ENCODE measurements at places on chromosomes 7 and 10. TPM values are rescaled to one million over a fixed set of nuclear protein-coding genes. Genes with fewer than 3 reads are reported as not detected.

IQUB gene
- total RNA-seq = 1.1 TPM

HMX2 gene
- 2.6 TPM for total RNA-seq

IFIT1B gene
- total RNA-seq = not detected

GNAT3 gene
- not detected for total RNA-seq

STEAP1B gene
- total RNA-seq = 13.9 TPM

ADAMTS14 gene
- 2.9 TPM for total RNA-seq

GBF1 gene
- 32.6 TPM for total RNA-seq

Data from GM23338 (cell line).